ENCODE measurements at places on chromosomes 7 and 10.
A peak's percentile ranks its signal among the peaks of the same experiment; 100 is the strongest.

GRCh38 chr7:70678621-70679251 lies 453.2 kb upstream of the GALNT17 start:
- no peak for DNase-seq

GRCh38 chr7:128773604-128774003 lies 2.0 kb downstream of the OPN1SW start:
- no peak for DNase-seq

- no peak for DNase-seq
These were observed 80.0 kb downstream of the RBM33 start for GRCh38 chr7:155724327-155725005.

GRCh38 chr10:490891-491571 lies 198.4 kb downstream of the DIP2C start:
- no peak for DNase-seq

- no peak for DNase-seq
These were observed 93.8 kb downstream of the GAD2 start for GRCh38 chr10:26310361-26310760.

- no peak for DNase-seq
These were observed 53.6 kb downstream of the MKLN1 start for GRCh38 chr7:131381069-131381838.

- no peak for DNase-seq
These were observed 51.0 kb downstream of the RALA start for GRCh38 chr7:39674406-39674805.

DNA sequence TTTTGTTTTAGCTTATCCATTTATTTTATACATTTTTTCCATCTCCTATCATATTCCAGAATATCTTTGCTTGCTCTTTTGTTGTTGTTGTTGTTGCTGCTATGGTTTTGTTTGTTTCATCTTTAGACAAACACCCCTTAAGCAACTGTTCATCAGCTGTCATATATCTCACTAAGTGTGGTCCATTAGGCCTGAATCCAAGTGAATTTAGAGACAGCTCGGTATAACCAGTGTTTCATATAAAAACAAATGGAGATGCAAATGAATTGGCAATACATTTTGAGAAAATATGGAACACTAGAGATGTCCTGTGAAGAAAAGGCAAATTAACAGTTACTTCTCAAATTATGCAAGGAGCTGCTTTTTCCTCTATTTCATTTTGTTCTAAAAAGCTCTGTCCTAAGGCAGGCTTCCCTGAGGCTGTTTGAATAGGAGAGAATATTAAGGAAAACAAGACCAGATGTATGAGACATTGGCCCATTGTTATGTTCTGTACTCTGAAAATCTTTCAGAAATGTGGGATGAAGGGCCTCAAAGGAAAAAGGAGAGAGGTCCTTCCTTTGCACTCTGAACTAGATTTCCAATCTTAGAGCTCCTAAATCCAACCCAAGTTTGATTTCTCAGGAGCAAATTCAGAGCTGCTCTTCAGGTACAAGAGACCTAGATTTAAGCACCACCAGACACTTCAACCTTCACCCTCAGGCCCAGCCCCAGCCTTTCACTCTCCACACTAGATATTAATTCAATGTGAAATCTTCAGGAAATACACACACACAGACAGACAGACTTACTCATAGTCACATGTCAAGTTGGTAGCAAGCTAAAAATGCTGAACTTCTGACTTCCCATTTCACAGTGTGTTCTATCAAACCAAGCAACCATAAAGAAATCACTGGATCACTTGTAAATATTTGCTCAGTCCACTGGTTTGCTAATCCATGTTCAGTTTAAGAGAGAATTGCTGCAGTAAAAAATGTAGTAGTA lies 5.4 kb downstream of the TFEC start:
- no peak for DNase-seq

DNA sequence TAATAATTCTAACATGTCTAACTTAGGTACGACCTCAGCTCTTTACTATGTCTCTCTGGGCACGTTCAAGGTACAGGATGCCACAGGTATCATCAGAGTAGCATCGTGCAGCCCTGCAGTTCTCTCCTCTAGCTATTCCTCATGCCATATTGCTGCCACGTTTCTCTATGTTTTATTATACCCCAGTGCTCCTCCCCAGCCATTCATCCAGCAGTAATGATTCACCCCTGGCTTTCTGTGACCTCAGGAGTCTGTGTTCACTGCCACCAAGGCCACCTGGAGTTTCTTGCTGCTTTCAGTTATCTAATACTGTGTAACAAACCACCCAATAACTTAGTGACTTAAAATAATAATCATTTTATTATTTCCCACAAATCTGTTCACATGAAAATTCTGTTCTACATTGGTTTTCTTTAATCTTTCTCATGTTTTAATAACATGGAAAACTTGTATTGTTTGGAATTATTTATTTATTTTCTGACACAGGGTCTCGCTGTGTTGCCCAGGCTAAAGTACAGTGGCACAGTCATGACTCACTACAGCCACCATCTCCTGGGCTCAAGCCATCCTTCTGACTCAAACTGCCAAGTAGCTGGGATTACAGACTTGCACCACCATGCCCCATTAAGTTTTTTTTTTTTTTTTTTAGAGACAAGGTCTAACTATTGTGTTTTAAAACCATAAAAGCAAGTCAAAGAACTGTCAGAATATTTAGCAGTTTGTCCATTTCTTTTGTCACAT lies 21.8 kb downstream of the REEP3 start:
- no peak for DNase-seq

- peak; percentile 17 for DNase-seq
These were observed 644 bp downstream of the SORBS1 start for GRCh38 chr10:95560278-95561176.

- DNase-seq, result no peak
These were observed 136.1 kb upstream of the LYZL2 start for GRCh38 chr10:30765616-30766015.

DNA sequence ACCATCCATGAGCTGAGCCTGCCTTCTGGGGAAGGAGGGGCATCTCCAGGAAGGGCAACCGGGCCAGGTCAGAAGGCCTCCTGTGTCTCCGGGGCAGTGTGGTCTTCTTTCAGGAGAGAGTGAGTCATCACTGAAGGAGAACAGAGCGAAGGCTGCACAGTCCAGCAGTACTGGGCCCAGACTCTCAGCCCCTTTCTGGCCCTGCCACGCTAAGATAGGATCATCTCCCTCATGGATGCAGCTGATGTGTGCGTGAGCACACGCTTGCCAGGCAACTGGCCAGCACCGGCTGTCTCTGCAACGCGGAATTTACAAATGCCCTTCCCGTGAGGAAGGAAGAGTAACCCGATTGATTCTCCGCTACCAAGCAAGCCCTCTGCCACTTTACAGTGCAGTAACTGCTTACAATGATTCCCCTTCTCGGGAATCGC lies 328.2 kb downstream of the TNS3 start:
- no peak for DNase-seq

GRCh38 chr10:51860257-51860656 lies 160.9 kb upstream of the CSTF2T start:
- DNase-seq, result no peak

GRCh38 chr10:48520594-48520993 lies 84.3 kb downstream of the ARHGAP22 start:
- no peak for DNase-seq

DNA sequence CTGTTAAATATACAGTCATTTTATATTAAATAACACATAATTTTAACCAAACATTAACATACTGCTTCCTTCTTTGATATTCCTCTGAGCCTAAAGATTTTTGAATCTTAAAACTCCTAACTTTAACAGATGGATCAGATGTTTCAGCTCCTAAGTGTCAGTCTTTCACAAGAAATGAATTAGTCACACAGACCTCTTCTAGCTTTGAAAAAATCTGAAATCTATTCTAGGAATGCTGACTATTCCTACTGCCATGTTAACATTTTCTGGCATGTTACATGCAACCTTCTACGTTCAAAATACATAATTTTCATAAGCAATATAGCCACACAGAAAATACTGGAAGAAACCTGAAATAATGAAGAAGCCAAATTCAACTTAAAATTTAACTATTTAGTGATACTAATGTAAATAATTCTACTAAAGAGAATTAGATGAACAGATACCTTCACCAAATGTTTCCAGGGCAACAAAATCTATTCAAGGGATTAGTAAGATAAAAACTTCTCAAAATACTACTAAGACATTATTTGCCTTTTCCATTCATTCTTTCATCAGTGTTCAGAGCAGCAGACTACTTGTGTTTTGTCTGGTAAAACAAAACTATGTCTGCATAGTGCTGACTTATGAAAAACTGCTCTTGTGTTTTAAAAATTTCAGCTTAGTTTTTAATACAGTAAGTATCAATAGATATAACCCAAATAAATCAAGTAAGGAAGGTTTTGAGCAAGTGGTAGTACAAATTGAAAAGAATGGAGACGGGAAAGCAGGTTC lies 9.2 kb downstream of the JMJD1C start:
- DNase-seq, result no peak

DNA sequence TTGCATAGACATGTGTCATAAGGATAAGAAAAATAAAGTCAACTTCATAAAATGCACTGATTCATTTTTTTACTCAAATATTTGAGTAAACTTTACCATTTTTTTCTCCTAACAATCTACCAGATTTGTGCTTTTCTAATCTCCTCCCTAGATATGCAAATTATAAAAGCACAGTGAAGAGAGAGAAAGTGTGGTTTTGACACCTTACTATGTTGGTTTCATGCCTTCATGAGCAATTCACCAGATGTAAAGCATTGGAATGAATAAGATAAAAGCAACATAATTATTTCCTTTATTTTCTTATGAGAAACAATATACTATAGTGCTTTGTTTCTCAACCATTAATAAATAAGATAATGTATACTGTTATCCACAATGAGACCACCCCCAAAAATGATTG lies 432.5 kb upstream of the PCDH15 start:
- no peak for DNase-seq

GRCh38 chr7:8613191-8613590 lies 179.8 kb downstream of the NXPH1 start:
- no peak for DNase-seq

- no peak for DNase-seq
These were observed 10.1 kb downstream of the CNOT4 start for GRCh38 chr7:135499818-135500217.

- DNase-seq, result no peak
These were observed 145.5 kb downstream of the ZEB1 start for GRCh38 chr10:31464552-31464951.

GRCh38 chr7:104111271-104111670 lies 96.5 kb downstream of the ORC5 start:
- DNase-seq, result no peak

DNA sequence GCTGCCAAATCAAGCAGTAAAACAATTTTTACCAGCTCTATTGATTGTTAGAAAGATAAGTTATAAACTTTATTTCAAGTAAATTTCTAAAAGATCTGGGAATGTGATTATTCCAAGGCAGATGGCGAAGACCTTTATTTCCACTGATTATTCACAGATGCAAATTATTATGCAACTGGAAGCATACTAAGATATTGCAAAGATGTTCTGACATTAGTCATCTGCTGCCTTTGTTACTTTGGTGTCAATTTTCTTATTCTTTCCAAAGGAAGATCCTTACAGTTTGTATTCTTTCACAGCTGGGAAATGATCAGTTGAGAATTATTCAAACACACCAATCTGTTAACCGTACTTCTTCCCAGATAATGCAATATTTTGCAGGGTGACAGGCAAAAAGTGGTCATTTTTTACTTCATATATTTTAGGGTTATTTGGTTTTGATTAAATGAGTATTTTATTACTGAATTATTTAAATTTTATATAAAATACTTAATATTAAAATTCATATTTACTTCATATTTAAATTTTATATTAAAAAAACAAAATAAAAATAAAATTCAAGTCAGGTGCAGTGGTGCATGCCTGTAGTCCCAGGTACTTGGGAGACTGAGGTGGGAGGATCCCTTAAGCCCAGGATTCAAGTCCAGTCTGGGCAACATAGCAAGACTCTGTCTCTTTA lies 171.3 kb downstream of the FZD1 start:
- no peak for DNase-seq

DNA sequence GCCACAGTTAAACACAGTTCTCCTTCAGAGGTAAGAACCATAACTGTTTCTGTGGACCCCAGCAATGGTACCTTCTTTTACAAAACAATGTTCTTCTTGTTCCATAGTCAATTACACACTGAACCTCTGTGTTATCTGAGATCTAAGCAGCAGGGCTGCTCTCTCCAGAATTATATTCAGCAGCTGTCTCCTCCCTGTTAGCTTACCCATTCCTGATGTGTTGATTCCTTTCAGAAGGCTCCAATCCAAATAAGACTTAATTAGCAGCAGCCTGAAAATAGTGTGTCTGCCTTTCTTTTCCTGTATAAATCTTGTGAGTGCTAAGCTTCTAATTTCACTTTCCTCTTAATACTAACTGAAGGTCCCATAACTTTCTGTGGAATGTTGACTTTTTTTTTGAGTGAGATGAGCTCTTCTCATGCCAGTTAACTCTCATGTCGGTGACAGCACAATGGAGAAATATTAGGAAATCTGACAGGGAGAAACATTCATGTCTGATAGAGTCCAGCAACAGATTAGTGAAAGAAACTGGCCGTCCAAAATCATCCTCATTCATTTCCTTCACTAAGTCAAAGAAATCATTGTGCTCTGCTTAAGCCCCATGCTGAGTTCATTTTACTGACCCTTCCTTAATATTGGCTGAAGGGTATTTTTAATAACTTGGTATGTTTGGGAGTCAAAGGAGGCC lies 226.5 kb downstream of the PRKG1 start:
- no peak for DNase-seq

- DNase-seq, result no peak
These were observed 9.9 kb upstream of the OR6V1 start for GRCh38 chr7:143042159-143042789.

DNA sequence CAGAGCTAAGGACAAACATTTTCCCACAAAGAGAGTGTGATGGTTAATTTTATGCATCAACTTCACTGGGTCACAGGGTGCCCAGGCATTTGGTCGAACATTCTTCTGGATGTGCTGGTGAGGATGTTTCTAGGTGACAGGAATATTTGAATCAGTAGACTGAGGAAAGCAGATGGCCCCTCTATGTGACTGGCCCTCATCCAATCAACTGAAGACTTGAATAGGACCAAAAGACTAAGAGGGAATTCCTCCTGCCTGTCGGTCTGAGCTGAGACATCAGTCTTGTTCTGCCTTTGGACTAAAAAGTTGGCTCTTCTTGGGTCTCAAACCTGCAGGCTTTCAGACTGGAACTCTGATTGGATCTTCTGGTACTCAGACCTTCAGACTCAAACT lies 44.4 kb downstream of the AFAP1L2 start:
- no peak for DNase-seq

DNA sequence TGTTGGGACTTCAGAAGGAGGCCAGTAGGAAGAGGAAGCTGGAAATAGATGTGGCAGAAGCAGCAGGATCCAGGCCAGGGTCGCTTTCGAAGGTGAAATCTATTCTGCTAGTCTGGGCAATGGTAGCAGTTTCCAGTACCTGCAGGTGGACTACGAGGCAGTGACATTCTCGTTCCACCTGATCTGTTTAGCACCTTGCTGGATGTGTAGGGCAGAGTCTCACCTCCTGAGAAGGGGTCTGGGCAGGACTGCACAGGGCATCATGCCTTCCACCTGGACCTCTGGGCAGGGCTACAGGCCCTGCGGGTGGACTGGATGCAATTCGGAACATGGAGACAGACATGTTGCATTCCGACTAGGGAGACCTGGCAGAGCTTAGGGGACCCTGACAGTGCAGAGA lies 254.8 kb upstream of the ZNF32 start:
- DNase-seq, result no peak
